ENCODE measurements at places on chromosomes 1 and 21.

DNA sequence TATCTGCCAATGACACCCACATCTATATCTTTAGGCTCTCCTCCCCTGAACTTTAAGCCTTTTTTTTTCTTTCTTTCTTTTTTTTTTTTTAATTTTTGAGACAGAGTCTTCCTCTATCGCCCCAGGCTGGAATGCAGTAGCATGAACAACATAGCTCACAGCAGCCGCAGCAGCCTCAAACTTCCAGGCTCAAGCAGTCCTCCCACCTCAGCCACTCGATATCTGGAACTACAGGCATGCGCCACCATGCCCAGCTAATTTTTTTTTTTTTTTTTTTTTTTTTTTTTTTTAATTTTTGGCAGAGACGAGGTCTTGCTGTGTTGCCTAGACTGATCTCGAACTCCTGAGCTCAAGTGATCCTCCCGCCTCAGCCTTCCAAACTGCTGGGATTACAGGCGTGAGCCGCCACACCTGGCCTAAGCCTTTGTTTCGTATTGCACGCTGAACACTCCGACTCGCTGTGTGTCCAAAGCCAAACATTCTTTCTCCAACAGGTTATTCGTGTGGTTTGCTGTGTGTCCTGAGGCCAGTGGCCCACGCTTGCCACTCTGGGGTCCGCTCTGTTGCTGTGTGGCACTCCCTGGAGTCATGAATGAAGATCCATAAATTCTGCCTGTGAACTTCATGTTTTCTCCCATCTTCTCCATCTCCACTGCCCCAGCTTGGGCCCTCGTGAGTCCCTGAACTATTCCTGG is 119.4 kb downstream of the CAMTA1 start:
- DNase-seq = no peak

GRCh38 chr1:162720996-162721395 is 69.5 kb upstream of the HSD17B7 start:
- DNase-seq = no peak

DNA sequence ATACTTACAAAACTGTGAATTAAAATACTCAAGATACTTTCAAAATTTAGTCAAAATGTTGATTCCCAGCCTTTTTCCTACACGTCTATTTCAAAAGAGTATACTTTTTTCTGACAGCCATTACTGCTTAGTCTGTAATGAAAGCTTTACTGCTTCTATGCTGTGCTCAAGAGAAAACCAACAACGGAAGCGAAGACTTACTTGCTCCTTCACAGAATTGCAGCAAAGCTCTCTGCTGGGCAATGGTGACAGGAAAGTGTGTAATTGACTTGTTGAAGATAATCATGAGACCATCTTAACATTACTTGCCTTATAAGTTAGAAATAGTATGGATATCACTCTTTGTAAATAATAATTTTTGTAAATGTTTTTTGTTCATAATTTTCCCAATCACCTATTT is 1.7 kb upstream of the DYNLT5 start:
- no peak for DNase-seq

- DNase-seq = no peak
Observed at GRCh38 chr1:197620714-197621163, 154.5 kb downstream of the DENND1B start.

DNA sequence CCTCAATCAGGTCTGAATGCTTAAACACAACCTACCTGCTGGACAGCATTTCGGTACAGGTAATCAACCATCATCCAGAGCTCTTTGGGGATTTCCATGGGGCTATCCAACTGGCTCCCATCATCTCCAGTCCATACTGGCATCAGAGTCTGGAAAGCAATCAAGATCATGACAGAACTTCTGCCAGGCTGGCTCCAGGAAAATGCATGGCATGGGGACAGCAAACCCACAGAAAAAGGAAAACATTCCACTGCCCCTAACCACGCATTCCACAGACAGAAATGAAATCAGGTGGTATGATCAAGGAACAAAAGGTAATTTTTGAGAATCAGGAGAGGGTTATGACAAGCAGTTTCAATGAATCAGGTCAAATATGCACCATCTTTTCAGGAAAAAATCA is 9.1 kb upstream of the MTF1 start:
- DNase-seq = no peak

- DNase-seq = peak; percentile 22
Observed at GRCh38 chr1:46554597-46555381, 3.3 kb upstream of the KNCN start.
